ENCODE measurements at places on chromosomes 4 and X. TPM values are rescaled to one million over a fixed set of nuclear protein-coding genes. Genes with fewer than 3 reads are reported as not detected.

PASD1 gene
- polyA plus RNA-seq: not detected

PPP3CA gene
- 4.9 TPM for polyA plus RNA-seq

CSAG3 gene
- not detected for polyA plus RNA-seq

BEX3 gene
- 40.7 TPM for polyA plus RNA-seq

CHRDL1 gene
- polyA plus RNA-seq: 1.9 TPM

UGT2B17 gene
- 0.49 TPM for polyA plus RNA-seq
